GM23338 (cell line): ENCODE measurements at places on chromosomes 6 and 20. TPM values are rescaled to one million over a fixed set of nuclear protein-coding genes. Genes with fewer than 3 reads are reported as not detected.
A peak's percentile ranks its signal among the peaks of the same experiment; 100 is the strongest.

FAM217A gene
- total RNA-seq, result not detected in 2 replicates

GRCh38 chr6:95660544-95660943, 83.2 kb downstream of the MANEA start:
- no peak overlapping the region for H3K27ac ChIP-seq
- H3K4me1 ChIP-seq, result no peaks in the 10 kb centered on the region
- no peaks in the 10 kb centered on the region for H3K36me3 ChIP-seq
- H3K27me3 ChIP-seq, result no peaks in the 10 kb centered on the region
- H3K4me3 ChIP-seq, result no peak overlapping the region

BPIFB4 gene
- not detected in 2 replicates for total RNA-seq

SLC32A1 gene
- 0.08 and 0.87 TPM in 2 replicates for total RNA-seq

ENTPD6 gene
- 45.9 TPM in 2 replicates for total RNA-seq

- H3K27me3 ChIP-seq, result no peaks in the 10 kb centered on the region
- H3K4me1 ChIP-seq, result no peaks in the 10 kb centered on the region
- no peak for DNase-seq
- H3K4me3 ChIP-seq, result no peak overlapping the region
Observed at GRCh38 chr20:23403751-23404150, 17.5 kb downstream of the NAPB start.

TPX2 gene
- total RNA-seq, result 148 and 159 TPM in 2 replicates

DNA sequence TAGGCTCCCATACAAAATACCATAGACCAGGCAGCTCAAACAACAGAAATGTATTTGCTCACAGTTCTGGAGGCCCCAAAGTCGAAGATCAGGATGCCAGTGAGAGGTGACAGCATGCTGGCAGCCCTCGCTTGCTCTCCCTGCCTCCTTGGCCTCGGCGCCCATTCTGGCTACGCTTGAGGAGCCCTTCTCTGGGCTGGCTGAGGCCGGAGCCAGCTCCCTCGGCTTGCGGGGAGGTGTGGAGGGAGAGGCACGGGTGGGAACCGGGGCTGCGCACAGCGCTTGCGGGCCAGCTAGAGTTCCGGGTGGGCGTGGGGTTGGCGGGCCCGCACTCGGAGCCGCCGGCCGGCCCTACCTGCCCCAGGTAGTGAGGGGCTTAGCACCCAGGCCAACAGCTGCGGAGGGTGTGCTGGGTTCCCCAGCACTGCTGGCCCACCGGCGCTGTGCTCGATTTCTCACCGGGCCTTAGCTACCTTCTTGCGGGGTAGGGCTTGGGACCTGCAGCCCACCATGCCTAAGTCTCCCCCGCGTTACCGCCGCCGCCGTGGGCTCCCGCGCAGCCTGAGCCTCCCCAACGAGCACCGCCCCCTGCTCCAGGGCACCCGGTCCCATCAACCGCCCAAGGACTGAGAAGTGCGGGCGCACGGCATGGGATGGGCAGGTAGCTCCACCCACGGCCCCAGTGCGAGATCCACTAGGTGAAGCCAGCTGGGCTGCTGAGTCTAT, 32.6 kb upstream of the SERPINB9 start:
- no peak overlapping the region for H3K27ac ChIP-seq
- H3K27me3 ChIP-seq, result no peaks in the 10 kb centered on the region
- no peak overlapping the region for H3K4me3 ChIP-seq
- peaks cover 12% of the 10 kb centered on the region for H3K4me1 ChIP-seq

- peak; percentile 75 for DNase-seq
- H3K27me3 ChIP-seq, result no peaks in the 10 kb centered on the region
- no peak overlapping the region for H3K27ac ChIP-seq
- no peaks in the 10 kb centered on the region for H3K4me1 ChIP-seq
Observed at GRCh38 chr6:46042355-46042999, 26.8 kb upstream of the CLIC5 start.

DNA sequence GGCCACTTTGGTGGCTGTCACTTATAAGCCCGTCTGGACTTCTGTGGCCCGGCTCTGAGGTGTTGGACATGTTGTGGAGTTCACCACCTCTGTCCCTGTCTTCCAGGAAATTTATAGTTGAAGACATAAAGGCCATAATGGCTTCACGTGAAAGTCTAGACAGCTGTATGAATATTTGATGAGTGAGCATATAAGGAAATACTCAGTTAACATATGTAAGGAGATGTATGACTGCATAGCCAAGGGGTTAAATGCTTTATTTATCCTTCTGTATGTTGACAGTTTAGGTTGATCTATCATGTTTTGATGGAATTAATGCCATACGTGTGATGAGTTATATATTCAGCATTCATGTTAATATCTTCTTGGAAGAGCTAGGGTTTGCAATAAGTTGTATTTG, 16.1 kb downstream of the HIVEP1 start:
- H3K27ac ChIP-seq, result no peak overlapping the region
- no peak for DNase-seq

- H3K4me3 ChIP-seq, result no peak overlapping the region
- H3K4me1 ChIP-seq, result peaks cover 1% of the 10 kb centered on the region; the same call in 1 of the 2 replicates
- H3K36me3 ChIP-seq, result no peaks in the 10 kb centered on the region
- no peak overlapping the region for H3K27ac ChIP-seq
Observed at GRCh38 chr6:40912158-40912946, 126.7 kb downstream of the UNC5CL start.

TNFAIP3 gene
- total RNA-seq, result 2.3 and 4.4 TPM in 2 replicates

DNA sequence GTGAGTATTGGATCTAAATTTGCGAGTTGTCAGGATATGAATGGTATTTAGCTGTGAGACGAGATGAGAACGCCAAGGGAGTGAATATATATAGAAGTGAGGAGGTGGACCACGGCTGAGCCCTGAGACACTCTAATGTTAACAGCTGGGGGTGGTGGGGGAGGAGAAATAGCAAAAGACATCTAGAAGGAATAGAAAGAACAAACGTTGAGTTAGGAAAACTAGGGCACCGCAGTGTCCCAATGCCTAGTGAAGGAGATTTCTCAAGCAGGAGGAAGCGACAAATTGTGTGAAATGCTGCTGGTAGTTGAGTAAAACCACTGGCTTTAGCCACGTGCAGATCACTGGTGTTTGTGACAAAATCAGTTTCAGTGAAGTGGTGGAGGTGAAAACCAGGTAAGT, 56.9 kb downstream of the CD164 start:
- H3K27ac ChIP-seq, result no peak overlapping the region
- H3K4me1 ChIP-seq, result peaks cover 3% of the 10 kb centered on the region; the same call in 1 of the 2 replicates
- no peaks in the 10 kb centered on the region for H3K27me3 ChIP-seq
- H3K36me3 ChIP-seq, result no peaks in the 10 kb centered on the region

GRCh38 chr6:54262499-54262898, 45.7 kb upstream of the TINAG start:
- DNase-seq, result peak; percentile 72
- peaks cover 16% of the 10 kb centered on the region for H3K4me1 ChIP-seq
- no peaks in the 10 kb centered on the region for H3K27me3 ChIP-seq
- H3K4me3 ChIP-seq, result no peak overlapping the region

DNA sequence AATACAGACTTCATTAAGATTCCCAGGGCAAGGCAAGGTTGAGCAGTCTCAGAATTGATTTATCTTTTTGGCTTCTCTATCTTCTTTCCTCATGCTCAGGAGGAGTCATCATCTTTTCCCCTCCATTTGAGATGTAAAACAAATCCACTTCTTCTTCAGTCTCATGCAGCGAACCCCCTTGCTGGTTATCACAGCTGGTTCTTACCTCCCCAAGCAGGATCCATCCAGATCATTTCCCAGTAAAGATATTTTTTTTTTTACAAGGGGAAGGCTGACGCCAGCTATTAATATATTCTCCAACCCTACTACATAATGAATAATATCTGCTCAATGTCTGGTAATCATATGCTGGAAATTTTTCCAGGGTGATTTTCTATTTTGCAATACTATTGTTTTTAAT, 508.9 kb upstream of the NOX3 start:
- no peaks in the 10 kb centered on the region for H3K27me3 ChIP-seq
- no peak overlapping the region for H3K27ac ChIP-seq
- DNase-seq, result no peak
- H3K4me1 ChIP-seq, result no peaks in the 10 kb centered on the region
- no peak overlapping the region for H3K4me3 ChIP-seq

GHRH gene
- total RNA-seq, result not detected in 2 replicates

- no peak for DNase-seq
- H3K4me3 ChIP-seq, result no peak overlapping the region
- H3K36me3 ChIP-seq, result no peaks in the 10 kb centered on the region
- H3K27ac ChIP-seq, result no peak overlapping the region
Observed at GRCh38 chr6:51706086-51706485, 381.3 kb downstream of the PKHD1 start.
